ENCODE measurements at places on chromosomes 2 and 18.
A peak's percentile ranks its signal among the peaks of the same experiment; 100 is the strongest.

DNA sequence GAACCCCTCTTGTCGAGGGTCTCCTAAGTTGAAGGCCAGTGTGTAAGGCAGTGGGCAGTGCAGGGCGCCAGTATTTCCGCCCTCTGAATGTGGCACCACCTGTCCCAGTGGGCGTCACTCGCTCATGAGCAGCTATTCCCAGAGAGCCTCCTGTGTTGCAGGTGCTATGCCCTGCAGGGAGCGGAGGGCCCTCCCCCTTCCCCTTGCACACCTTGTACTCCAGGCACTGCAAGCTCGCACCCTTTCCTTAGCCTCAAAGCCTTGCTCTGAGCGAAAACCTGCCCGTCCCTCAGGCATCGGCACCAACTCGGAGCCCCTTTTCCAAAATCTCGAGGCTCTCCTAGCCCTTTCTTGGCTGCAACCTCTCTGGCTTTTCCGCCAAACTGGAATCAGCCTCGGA lies 282.7 kb downstream of the AGAP1 start:
- DNase-seq = no peak
- H3K4me1 ChIP-seq = no peaks in the 10 kb centered on the region
- no peaks in the 10 kb centered on the region for H3K36me3 ChIP-seq
- H3K4me3 ChIP-seq = no peak overlapping the region
- H3K27me3 ChIP-seq = no peaks in the 10 kb centered on the region

- H3K4me3 ChIP-seq = no peak overlapping the region
- H3K27ac ChIP-seq = no peak overlapping the region
- no peaks in the 10 kb centered on the region for H3K36me3 ChIP-seq
- H3K27me3 ChIP-seq = no peaks in the 10 kb centered on the region
Measured at GRCh38 chr2:84781942-84782716, 98.8 kb downstream of the TRABD2A start.

- no peak for DNase-seq
- H3K36me3 ChIP-seq = no peaks in the 10 kb centered on the region
- H3K4me1 ChIP-seq = no peaks in the 10 kb centered on the region
- H3K4me3 ChIP-seq = no peak overlapping the region
Measured at GRCh38 chr18:31548853-31549252, 42.8 kb upstream of the TTR start.

DNA sequence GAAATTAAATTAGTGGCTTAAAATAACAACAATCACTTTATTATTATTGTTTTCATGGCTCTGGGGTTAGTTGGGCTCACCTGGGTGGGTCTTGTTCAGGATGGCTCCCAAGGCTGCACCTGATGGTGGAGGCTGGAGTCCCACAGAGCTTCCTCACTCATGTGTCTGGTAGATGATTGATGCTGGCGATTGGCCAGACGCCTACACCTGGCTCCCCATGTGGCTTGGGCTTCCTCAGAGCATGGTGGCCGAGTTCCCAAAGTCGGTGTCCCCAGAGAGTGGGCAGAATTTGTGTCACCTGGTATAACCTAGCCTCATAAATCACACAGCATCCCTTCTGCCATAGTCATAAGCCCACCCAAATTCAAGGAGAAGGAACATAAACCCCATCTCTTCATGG lies 18.2 kb downstream of the DBI start:
- no peaks in the 10 kb centered on the region for H3K36me3 ChIP-seq
- DNase-seq = no peak
- no peak overlapping the region for H3K4me3 ChIP-seq
- H3K27ac ChIP-seq = no peak overlapping the region
- peaks cover 7% of the 10 kb centered on the region for H3K27me3 ChIP-seq

- no peak overlapping the region for H3K4me3 ChIP-seq
- no peaks in the 10 kb centered on the region for H3K4me1 ChIP-seq
- no peaks in the 10 kb centered on the region for H3K27me3 ChIP-seq
Measured at GRCh38 chr18:68596016-68596415, 118.9 kb downstream of the TMX3 start.

DNA sequence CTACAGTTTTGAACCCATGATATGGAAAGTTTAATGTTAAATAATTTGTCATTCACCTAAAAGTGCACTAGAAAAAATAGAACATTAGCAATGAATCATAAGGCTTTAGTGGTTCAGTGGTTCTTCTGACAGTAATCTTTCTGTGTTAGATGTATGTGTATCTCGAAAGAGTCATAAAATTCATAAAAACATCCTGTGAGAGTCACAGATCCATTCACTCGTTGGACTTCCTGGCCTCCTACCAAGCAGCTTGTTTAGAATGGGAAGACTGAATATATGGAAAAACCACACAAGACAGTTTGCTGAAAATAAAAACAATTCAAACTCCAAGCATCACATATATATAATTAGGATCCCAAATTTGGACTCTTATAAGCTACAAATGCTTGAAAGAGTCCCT lies 34.8 kb downstream of the ADNP2 start:
- peaks cover 14% of the 10 kb centered on the region for H3K36me3 ChIP-seq
- no peak overlapping the region for H3K4me3 ChIP-seq
- peaks cover 6% of the 10 kb centered on the region for H3K4me1 ChIP-seq
- no peak overlapping the region for H3K27ac ChIP-seq
- no peaks in the 10 kb centered on the region for H3K27me3 ChIP-seq
- no peak for DNase-seq

DNA sequence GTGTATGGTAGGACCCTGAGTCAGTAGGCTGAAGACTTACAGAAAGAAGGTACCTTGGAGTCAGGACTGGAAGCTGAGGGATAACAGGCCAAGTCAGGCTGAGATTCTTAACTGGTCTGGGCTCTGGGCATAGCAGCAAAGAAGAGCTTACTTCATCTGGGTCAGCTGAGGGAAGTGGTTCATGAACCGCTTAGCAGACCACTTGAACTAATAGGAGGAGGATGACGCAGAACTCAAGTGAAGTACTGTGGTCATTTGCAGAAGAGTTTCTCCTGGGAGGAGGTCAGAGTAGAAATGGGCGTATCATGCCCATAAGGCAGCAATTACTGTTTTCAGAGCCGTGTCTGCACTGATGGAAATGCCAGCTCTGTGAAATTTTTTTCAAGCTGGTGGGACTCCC lies 164.5 kb downstream of the LCLAT1 start:
- peaks cover 9% of the 10 kb centered on the region for H3K4me1 ChIP-seq
- DNase-seq = no peak
- H3K27ac ChIP-seq = peak overlapping the region; percentile 42
- no peaks in the 10 kb centered on the region for H3K27me3 ChIP-seq
- H3K4me3 ChIP-seq = no peak overlapping the region
- no peaks in the 10 kb centered on the region for H3K36me3 ChIP-seq

GRCh38 chr18:7336623-7337022 lies 105.7 kb downstream of the LRRC30 start:
- H3K4me3 ChIP-seq = no peak overlapping the region
- H3K36me3 ChIP-seq = no peaks in the 10 kb centered on the region
- H3K27me3 ChIP-seq = no peaks in the 10 kb centered on the region
- no peaks in the 10 kb centered on the region for H3K4me1 ChIP-seq
- no peak overlapping the region for H3K27ac ChIP-seq

DNA sequence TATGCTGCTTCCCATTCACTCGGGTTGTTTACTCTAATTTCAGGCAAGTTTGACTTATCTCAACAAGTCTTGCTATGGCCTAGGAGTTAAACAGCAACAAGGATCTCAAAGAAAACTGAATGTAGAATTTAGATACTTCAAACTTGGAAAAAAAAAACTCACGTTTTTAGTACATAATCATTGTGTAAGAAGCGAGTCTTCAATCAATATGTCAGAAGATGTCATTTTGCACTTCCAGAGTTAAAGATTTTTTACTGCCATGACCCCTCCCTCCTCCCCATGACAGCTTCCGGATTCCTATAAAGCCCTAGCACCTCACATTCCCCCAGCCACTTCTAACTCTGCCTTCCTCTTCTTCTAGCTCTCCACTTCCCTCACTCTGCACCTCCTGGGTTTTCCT lies 133.4 kb downstream of the SS18 start:
- no peaks in the 10 kb centered on the region for H3K36me3 ChIP-seq
- no peaks in the 10 kb centered on the region for H3K27me3 ChIP-seq
- DNase-seq = no peak
- H3K4me1 ChIP-seq = no peaks in the 10 kb centered on the region
- no peak overlapping the region for H3K4me3 ChIP-seq

DNA sequence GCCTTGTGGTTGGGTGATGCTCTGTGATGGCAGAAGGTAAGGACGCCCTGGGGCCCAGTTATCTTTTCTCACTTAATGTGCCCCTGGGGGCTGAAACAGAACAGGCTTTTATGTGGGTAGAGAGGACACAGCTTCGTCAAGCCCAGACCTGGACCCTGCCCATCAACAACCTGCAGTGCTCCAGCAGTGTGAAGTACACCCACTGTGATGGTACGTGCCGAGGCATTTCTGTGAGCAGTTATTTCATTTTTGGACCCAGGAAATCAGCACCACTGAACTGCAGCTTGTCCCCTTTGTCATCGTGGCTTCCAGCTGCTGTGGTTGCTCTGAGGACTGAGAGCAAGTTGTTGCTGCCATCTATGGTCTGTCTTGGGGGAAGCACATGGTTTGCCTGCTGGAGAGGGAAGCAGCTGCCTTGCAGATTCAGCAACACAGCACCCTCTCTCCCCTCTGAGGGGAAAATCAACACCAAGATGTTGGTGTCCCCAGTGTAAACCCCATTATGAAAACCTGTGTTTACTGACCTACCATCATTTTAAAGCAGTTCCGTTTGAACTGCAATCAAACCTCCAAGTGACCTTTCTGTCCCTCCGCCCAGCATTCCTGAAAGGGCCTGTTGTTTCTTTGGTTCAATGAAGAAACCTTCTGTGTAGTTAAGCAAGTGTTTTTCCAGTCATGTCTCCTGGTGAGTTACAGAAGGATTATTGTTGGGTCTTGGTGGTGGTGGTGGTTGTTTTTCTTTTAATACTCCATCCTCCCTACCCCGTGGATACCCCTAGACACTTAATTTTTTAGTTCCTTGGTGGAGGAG lies 158.2 kb downstream of the MGAT5 start:
- no peaks in the 10 kb centered on the region for H3K36me3 ChIP-seq
- H3K27ac ChIP-seq = no peak overlapping the region
- no peak for DNase-seq
- H3K27me3 ChIP-seq = no peaks in the 10 kb centered on the region
- H3K4me1 ChIP-seq = peaks cover 44% of the 10 kb centered on the region

DNA sequence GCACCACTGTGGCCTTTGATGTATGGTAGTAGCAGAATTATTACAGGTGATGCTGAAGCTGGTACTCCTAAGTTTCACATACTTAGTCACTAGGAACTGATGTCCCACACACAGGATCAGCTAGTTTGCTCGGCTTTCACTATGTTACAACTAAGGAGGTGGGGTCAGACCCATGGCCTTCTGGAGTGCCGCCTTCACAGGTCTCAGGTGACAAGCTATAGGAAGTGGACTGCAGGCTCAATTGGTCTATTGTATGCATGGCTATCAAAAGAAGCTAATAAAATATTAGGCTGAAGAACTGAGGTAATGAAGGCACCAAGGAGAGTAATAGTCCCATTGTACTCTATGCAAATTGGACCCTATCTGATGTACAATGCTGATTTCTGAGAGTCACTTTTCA lies 170.6 kb downstream of the DLGAP1 start:
- no peaks in the 10 kb centered on the region for H3K4me1 ChIP-seq
- no peak overlapping the region for H3K4me3 ChIP-seq
- H3K36me3 ChIP-seq = no peaks in the 10 kb centered on the region
- no peak for DNase-seq

- no peaks in the 10 kb centered on the region for H3K4me1 ChIP-seq
- H3K27me3 ChIP-seq = no peaks in the 10 kb centered on the region
- no peak overlapping the region for H3K27ac ChIP-seq
- H3K4me3 ChIP-seq = no peak overlapping the region
Measured at GRCh38 chr2:12694990-12695774, 21.6 kb upstream of the TRIB2 start.

GRCh38 chr2:32289165-32289999 lies 11.7 kb downstream of the YIPF4 start:
- no peaks in the 10 kb centered on the region for H3K27me3 ChIP-seq
- peaks cover 5% of the 10 kb centered on the region for H3K36me3 ChIP-seq
- peak overlapping the region; percentile 61 for H3K27ac ChIP-seq
- H3K4me1 ChIP-seq = peaks cover 17% of the 10 kb centered on the region
- H3K4me3 ChIP-seq = no peak overlapping the region

DNA sequence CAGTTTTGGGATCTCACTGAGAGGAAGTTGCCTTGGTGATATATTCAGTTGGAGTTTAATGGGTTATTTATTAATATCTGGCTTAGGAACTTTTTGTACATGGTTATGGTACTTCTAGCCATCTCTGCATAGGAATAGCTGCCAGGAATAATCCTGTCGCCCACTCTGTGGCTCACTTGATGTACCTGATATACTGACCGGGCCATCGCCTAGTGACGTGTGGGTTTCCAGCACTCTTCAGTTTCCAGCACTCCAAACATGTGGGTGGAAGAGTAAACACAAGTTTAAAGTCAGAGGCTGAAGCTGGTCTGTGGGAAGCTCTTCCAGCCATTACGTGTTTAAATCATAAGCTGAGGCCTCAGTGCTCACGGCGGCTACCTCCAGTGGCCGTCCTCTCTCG lies 44.3 kb upstream of the AGAP1 start:
- H3K27ac ChIP-seq = no peak overlapping the region
- H3K27me3 ChIP-seq = no peaks in the 10 kb centered on the region
- no peaks in the 10 kb centered on the region for H3K36me3 ChIP-seq
- DNase-seq = no peak
- no peak overlapping the region for H3K4me3 ChIP-seq

- peaks cover 20% of the 10 kb centered on the region for H3K36me3 ChIP-seq
- H3K4me1 ChIP-seq = peaks cover 44% of the 10 kb centered on the region
- peak overlapping the region; percentile 67 for H3K27ac ChIP-seq
- H3K27me3 ChIP-seq = no peaks in the 10 kb centered on the region
Measured at GRCh38 chr18:58572181-58572580, 56.7 kb downstream of the ALPK2 start.

DNA sequence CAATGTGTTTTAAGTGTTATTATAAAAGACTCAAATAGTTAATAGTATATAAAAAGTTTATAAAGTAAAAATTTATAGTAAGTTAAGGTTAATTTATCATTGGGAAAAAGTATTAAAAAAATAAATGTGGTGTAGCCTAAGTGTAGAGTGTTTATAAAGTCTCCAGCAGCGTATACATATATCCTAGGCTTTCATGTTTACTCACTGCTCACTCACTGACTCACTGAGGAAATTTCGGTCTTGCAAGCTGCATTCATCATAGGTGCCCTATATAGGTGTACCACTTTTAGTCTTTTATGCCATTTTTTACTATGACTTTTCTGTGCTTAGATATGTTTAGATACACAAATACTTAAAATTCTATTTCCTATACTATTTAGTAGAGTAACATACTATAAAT lies 866.0 kb downstream of the CBLN2 start:
- H3K36me3 ChIP-seq = no peaks in the 10 kb centered on the region
- no peaks in the 10 kb centered on the region for H3K4me1 ChIP-seq
- no peak overlapping the region for H3K27ac ChIP-seq

- H3K27ac ChIP-seq = peak overlapping the region; percentile 72
- peaks cover 27% of the 10 kb centered on the region for H3K4me1 ChIP-seq
- no peak overlapping the region for H3K4me3 ChIP-seq
- no peaks in the 10 kb centered on the region for H3K27me3 ChIP-seq
- DNase-seq = no peak
- H3K36me3 ChIP-seq = no peaks in the 10 kb centered on the region
Measured at GRCh38 chr18:10928011-10928771, 221.2 kb downstream of the PIEZO2 start.

DNA sequence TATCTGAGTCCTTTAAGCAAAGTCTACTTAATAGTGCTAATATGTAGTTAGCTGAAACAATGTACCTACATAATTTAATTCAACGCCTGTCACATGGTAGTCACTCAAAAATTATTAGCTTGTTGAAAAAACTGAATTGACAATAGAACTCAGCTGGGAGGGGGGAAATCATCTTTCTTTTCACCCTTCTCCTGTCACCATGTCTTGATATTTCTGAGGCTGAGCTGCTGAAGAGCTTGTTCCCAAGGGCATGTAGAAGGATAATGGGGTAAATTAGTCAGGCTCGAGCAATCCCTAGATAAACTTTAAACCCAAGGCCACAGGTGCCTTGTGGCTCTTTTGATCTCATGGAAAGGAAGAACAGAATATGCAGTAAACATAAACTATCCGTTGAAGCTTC lies 339.6 kb upstream of the LRATD1 start:
- no peaks in the 10 kb centered on the region for H3K36me3 ChIP-seq
- H3K4me3 ChIP-seq = no peak overlapping the region
- no peaks in the 10 kb centered on the region for H3K27me3 ChIP-seq
- no peak for DNase-seq

Data from osteoblast (primary cell).